ENCODE measurements at places on chromosomes 2 and 18.

GRCh38 chr2:160325418-160325817 is 125.3 kb upstream of the ITGB6 start:
- no peak for DNase-seq

DNA sequence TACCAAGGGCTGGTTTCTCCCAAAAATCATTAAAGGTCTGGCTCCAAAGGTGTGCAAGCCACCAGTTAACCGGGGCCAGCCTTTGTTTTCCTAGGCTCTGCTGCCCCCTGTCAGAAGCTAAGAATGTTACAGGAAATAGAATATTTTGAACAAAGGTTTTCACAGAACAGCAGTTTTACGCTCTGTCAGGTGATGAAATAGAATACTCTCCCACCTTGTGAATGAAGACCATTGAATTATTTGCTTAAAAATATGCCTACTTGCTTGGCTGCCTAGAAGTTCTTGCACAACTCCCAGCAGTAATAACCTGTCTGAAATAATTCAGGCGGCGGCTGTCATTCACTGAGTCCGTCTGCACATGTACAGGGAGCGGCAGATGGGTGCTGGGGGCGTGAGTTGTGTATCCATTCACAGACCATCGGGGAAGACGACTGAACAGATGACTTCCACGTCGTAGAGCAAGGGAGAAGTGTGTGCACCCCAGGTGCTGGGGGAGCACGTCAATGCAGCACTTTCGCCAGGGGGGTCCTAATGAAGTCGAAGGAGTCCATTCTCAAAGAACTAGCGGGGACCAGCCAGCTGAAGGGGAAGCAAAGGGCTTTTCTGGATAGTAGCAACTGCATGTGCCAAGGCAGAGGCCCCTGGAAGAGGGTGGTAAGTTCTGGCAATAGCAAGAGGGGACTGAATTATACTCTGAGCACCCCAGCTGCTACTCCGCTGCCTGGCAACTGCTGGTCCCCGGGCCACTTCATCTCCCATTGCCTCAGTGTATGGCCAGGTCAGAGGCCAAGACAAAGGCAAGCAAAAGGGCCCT is 56.1 kb downstream of the SF3B1 start:
- no peak for DNase-seq

GRCh38 chr2:55946793-55947192 is 23.2 kb upstream of the EFEMP1 start:
- no peak for DNase-seq

GRCh38 chr18:48934415-48934722 is 16.4 kb downstream of the SMAD7 start:
- DNase-seq = no peak

DNA sequence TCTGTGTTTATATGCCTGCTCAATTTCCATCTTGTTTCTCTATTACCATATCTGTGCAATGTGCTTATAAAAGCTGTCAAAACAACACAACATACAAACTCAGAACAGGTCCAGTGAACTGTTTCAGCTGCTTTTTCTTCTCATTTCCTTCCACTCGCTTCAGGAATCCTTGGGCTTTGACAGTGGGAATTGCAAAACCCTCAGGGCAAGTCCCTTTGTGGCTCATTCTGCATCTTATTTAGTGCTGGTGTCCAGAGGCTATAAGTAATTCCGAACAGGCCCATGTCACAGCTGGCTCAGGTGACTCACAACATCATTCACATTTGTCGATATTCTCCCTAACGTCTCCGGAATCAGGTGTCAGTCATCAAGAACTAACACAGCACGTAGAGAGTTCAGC is 309.9 kb upstream of the ZNF521 start:
- DNase-seq = no peak

- no peak for DNase-seq
Measured at GRCh38 chr2:177742851-177743250, 329.7 kb downstream of the PDE11A start.

GRCh38 chr2:141605163-141605562 is 525.7 kb downstream of the LRP1B start:
- DNase-seq = no peak

DNA sequence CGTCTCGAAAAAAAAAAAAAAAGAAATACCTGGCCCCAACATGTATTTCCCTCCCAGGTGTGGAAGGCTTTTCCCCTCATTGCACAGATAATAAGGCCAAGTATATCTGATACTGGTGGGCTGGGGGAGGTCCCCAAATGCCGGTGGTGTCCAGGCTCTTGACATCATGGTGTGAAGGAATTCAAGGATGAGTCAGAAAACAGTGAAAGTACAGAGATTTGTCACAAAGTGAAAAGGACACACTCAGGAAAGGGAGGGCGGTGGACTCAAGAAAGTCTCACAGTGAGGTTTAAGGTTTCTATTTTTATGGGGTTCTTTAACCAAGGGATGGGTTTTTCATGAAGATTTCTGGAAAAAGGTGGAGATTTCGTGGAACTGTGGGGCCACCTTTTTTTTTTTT is 37.8 kb upstream of the FZD5 start:
- no peak for DNase-seq

- no peak for DNase-seq
Measured at GRCh38 chr2:23436346-23437098, 51.5 kb downstream of the KLHL29 start.

DNA sequence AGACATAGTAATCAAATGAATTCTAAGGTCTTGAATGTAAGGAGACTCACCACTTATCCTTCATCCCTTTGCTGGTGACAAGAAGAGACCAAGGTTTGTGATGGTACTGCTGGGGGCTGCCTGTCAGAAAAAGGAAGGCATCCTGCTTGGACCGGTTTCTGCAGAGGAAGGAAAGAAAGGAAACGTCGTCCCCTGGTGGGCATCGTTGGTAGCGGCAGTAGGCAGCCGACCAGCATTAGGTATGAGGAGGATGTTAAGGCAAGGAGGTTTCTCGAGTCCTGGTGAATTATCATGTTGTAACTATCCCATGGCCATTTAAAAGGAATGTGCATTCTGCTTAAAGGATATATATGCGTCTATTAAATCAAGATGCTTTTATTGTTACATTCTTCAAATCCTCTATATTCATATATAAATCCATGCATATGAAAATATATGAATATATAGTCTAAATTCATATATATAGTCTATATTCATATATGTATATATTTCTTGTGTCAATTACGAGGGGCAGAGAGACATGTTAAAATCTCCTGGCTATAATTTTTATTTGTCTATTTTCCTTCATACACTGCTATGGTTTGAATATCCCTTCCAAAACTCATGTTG is 94.4 kb upstream of the TGFA start:
- no peak for DNase-seq

GRCh38 chr2:24461685-24462084 is 29.4 kb upstream of the NCOA1 start:
- DNase-seq = no peak

DNA sequence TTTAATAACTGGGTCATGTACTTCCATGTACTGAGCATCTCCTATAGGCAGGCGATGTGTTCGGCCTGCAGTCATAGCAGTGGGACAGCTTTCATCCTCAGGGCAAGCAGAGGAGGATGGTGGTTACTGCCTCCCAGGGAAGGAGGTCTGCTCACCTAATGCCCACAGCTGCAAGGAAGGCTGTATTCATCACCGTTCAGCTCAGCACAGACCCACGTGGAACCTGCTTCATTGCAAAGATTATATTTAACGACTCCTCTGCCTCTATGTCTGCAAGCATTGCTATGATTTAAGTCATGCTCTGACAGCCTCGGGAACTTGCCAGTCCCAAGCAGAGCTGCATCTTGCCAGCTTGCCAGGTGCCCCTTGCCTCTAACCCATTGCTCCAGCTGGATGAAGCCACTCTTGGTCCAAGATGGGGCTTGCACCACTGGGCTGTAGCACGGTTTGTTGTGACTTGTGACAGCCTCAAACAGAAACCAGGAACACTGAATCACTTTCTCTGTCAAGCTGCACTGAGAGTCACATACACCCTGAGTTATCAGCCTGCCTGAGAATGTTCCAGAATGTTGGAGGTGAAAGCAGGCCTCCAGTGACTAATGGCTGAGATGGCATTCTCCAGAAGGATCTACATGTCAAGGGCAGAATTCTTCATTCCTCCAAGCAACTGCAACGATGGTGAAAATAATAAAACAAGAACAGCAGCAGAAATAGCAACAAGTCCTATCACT is 651.1 kb upstream of the ID2 start:
- DNase-seq = no peak

- DNase-seq = no peak
Measured at GRCh38 chr2:215811409-215812345, 201.7 kb downstream of the MREG start.

- no peak for DNase-seq
Measured at GRCh38 chr2:158717366-158718195, 77.5 kb upstream of the DAPL1 start.

- DNase-seq = no peak
Measured at GRCh38 chr2:7709907-7710306, 792.7 kb downstream of the RNF144A start.

DNA sequence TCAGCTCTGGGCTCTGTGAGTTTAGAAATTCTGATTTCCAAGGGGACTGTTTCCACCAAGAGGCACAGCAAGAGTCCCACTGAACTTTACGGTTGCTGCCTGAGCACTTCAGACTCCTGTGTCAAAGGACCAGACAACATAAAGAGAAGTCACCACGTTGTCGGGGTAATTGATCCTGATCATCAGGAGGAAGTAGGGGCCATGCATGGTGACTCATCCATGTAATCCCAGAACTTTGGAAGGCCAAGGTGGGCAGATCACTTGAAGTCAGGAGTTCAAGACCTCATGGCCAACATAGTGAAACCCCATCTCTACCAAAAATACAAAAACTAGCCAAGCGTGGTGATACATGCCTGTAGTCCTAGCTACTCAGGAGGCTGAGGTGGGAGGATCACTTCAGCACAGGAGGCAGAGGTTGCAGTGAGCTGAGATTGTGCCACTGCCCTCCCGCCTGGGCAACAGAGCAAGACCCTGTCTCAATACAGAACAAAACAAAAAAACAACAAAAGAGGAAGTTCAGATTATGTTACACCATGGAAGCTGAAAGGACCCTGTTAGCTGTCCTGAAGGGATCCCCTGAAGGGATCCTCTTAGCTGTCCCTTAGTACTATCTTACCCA is 9.4 kb upstream of the ASXL2 start:
- no peak for DNase-seq

- no peak for DNase-seq
Measured at GRCh38 chr2:64625299-64626145, 28.2 kb downstream of the SERTAD2 start.

GRCh38 chr2:29766191-29766590 is 155.2 kb downstream of the ALK start:
- peak; percentile 67 for DNase-seq
